ENCODE measurements at places on chromosomes 5 and 9.

DNA sequence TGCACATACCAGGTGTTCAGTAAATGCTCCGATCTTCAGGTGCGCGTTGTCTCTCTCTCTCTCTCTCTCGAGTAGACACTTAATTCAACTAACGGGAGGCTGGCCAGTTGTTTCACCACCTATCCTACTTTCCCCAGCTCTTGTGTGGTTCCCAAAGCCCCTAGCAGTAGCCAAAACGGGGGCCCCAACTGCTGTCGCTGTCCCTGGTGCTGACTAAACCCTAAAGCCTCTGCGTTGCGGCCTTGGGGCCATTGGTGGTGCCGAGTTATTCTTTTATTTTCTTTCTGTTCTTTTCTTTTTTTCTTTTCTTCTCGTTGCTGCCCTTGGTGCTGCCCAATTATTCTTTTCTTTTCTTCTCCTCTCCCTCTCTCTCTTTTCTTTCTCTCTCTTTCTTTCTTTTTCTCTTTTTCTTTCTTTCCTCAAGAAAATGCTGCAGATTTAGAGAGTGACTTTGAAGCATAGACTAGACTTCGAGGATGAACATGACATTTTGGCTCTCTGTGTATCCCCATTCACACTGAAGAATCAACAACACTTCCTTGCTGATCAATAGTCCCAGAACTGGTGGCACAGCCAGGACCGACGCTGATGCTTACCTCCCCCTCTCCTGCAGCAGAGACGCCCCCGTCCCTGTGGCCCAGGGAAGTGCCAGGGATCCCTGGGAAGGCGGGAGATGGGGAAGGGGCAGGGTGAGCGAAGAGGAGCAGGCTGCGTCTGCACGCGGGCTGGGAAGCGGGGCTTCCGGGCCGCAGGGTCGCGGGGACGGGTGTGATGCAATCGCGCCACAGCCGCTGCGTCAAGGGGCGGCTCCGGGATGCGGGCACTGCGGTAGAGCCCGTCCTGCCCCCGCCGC is at the start of gene FBLL1:
Gene FBLL1 (plus strand): TSS at position 785 of the 853 bp plus-strand sequence. CDS start 200 bp downstream, outside the sequence.
- DNase-seq = no peak

DNA sequence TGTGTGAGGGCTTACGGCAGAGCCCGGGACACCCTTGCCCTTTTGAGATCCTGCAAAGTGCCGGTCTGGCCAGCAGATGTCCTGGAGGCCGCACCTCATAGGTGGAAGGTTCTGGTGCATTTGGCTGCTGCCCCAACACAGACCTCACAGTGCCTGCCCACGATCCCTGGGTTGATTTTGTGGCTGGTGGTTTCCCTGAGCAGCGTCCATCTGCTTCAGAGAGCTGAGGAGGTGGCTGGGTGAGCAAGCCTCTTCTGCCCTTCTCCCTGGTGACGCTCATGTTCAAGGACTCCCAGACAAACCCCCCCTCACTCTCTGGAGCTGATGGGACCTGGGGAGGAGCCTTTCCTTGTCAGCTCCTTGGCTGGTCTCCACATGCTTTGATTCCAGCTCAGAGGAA is 18.9 kb downstream of the BNIP1 start:
- no peak for DNase-seq

GRCh38 chr5:41858890-41859289 is 11.3 kb downstream of the OXCT1 start:
- no peak for DNase-seq

- no peak for DNase-seq
Measured at GRCh38 chr9:93871286-93871685, 83.9 kb downstream of the BARX1 start.

GRCh38 chr5:134003817-134004625 is 754 bp downstream of the VDAC1 start:
- DNase-seq = peak; percentile 15

DNA sequence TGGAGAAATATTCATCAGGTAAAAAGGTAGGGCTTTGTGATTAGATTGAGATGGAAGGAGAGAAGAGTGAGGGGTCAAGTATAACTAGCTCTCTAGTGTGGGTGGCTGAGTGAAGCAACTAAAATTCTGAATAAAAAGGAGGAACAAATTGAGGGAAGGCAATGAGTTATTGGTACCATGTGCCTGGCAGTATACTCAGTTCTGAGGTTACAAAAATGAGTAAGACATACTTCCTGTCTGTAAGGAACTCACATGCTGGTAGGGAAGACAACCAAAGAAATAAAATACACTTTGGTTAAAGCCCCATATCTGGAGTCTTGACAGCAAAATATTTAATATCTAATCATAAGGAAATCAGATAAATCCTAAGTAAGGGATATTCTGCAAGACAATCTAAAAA is 476.8 kb upstream of the C9orf72 start:
- no peak for DNase-seq

DNA sequence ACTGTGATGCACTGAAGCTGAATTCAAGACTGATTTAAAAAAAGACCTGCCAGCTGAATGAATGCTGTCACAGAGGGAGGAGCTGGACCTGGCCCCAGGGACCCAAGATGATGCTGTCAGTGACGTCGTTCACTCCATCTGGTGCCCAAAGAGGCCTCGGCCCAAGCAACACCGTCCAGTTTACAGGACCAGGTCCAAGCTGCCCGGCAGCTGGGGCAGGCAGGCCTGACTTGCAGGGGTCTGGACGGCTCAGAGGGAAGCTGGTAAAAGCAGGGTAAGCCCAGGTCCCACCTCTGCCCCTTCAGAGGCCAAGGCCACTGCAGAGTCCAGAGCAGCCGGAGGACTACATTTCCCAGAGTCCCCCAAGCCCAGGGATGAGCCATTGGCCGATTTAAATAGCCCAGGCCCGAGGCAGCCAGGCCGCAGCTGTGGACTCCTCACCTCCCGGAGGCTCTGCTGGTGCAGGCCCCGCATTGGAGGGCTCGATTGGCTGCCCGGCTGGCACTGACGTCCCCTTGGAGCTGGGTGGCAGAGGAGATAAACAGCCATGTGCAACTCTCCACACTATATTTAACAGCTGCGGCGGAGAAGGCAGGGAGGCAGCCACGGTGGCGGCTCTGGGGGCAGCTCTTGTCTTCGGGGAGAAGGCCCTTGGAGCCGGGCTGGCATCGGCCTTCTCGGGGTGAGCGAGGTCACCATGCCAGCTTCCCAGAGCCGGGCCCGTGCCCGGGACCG is at the start of gene PLPP7:
Gene PLPP7 (plus strand): TSS at position 423 of the 735 bp plus-strand sequence. CDS start 275 bp downstream, at position 698.
- DNase-seq = no peak

GRCh38 chr5:180324601-180324950 is 28.6 kb downstream of the GFPT2 start:
- no peak for DNase-seq

GRCh38 chr5:172245046-172245445 is 38.5 kb downstream of the UBTD2 start:
- no peak for DNase-seq

GRCh38 chr5:18720002-18720401 is 1085.7 kb downstream of the TAF11L14 start:
- no peak for DNase-seq

GRCh38 chr9:69047371-69047770 is 11.8 kb downstream of the FXN start:
- DNase-seq = no peak

GRCh38 chr9:114437401-114437893 is 49.7 kb upstream of the AKNA start:
- DNase-seq = no peak

DNA sequence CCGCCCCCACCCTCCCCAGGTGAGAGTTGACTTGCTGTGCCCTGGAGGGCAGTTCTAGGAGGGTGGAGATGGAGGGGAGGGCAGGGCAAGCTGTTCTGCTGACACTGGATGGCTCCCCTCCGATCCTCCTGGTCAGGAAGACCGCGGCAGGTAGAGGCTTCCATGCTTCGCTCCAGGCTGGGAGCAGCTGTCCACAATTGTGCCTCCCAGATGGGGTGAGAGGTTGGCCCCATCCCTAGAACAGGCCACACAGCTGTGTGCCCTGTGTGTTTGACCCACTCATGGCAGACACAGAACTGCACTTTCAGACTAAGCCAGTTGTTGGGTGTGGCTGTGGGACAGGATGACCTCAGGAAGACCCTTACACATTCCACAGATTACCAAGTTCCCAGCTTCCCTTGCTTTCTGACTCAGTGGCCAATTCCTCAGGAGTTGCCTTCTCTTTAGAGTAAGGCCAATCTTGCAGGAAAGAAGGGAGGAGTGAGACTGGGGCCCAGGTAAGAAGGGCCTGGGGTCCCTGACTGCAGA is 72.1 kb upstream of the HSPA9 start:
- DNase-seq = no peak

- peak; percentile 87 for DNase-seq
Measured at GRCh38 chr5:140113699-140114263, at the start of gene PURA. Gene PURA, plus strand, starts transcription at chr5:140114109. Its CDS starts 73 bp downstream, at chr5:140114182.

GRCh38 chr9:137056739-137057415 is 3.0 kb upstream of the ENTPD2 start:
- DNase-seq = no peak

DNA sequence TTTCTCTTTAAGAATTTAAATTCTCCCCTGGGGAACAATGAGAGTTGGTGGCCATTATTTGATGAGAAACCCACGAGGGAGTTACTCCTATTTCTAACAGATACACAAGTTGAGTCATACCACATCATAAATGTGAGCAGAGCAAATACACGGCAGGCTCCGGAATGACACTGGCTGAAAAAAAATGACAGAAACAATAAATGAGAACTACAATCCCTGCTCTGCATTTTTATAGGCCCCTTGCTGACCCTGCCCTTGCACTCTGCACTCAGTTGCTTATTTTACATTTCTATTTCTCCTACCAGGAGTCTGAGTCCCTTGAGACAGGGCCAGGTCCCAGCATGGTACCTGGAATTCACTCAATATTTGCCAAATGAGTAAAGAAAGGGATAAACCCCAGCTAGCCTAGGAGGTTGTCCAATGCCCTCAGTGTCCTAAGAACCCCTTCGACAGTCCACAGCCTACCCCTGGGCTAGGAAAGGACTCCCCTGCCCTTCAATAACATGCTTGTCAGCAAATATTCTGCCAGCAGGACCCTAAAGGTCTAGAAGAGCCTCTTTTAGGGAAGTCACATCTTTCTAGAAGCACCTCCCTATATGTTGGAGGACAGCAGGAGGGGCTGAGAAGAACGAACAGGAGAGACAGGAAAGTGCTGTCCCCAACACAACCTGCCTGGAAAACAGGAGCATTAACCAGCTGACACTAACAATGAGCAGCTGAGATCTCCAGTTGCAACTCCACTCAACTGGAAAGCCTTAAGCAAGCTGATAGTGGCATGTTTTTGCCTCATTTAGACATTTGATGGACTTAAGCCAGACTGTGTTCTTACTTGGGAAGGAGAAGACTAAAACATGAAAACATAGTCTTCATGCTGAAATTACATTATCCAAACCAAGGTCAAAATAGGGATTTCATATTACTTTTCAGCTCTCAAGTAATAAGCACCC is 191.2 kb downstream of the ACTL7B start:
- no peak for DNase-seq

DNA sequence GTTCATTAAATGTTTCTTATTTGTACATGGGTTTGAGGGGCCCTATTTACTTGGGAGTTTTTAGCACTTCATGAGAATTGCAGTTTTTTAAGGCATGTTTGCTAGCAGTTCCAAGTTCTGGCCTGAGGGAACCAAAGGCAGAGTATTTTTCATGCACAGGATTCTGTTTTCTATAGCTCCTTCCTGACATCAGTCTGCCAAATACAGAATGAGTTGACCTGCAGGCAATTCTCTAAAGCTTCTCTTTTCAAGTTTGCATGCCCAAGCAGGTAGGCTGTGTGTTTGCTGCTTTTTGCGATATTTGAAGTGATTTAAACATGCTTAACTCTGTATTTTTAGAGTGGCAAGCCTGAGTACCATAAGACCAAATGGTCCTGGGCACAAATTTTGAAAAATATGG is 75.8 kb downstream of the AOPEP start:
- DNase-seq = no peak

- no peak for DNase-seq
Measured at GRCh38 chr5:91293131-91293530, 90.0 kb downstream of the ARRDC3 start.

- no peak for DNase-seq
Measured at GRCh38 chr9:13088720-13089427, 190.6 kb downstream of the MPDZ start.

DNA sequence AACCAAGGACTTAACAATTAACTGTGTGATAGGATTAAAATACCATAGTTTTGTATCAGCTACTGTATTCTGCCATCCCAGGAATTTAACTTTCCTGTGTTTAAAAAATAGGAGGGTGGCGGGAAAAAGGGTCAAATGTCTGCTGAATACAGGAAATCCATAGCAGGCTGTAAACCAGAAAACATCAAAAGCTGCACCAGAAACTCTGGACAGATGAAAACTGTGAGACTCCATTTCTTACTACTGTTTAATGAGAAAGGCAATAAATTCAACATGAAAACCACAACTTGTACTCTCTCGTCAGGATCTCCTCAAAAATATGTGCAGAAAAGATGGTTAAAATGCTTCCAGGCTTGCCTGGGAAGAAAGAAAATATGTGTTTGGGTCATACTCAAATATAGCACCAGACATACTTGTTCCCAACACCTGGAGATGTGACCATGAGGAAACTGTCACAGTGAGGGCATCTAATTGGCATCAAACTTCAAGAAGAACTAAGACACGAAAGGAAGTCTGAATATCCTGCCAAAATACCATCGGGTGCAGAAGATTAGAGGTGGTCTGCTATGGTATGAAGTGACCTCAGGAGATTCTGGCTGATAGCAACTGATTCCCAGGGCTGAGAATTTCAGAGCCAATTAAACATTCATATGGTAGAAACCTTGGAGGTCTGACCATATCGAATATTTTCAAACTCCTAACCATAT is 164.7 kb upstream of the TARS1 start:
- no peak for DNase-seq

DNA sequence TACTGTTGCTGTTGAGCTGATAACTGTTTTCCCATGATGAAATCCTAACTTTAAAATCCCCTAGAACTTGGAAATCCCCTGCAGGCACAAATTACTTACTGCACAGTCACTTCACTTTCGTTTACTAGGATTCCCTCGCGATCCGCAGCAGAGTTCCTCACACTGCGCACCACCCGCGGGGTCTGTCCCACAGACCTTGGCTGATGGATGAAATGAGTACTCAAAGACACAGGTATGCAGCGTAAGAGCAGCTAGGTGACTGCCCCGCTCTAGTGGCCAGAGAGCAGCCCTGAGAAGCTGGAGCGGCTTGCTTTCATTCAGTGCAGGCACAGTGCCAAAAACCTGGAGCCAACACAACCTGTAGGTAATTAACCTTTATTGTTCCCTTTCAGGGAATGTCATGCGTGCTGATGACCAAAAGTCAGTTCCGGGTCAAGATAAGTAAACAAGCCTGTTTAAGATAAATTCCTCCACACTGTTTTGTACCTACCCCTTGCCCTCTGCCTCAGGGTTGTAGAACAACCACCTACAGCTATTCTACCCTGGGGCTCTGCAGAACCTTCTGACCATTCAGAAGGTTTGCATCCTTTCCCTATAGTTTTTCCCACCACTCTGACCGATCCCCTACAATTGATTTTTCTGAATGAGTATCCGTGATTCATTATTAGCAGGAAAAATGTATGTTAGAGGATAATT is 191.2 kb downstream of the CDH9 start:
- no peak for DNase-seq

- no peak for DNase-seq
Measured at GRCh38 chr5:106986006-106986405, 684.7 kb downstream of the EFNA5 start.

GRCh38 chr5:158758675-158759074 is 341.0 kb downstream of the EBF1 start:
- no peak for DNase-seq

All from stimulated activated CD8-positive, alpha-beta memory T cell treated with anti-CD3 and anti-CD28 coated beads, Interleukin-4, amount 100 ng/mL, for 4 hours (primary cell).